ENCODE measurements at places on chromosomes 4 and X.

DNA sequence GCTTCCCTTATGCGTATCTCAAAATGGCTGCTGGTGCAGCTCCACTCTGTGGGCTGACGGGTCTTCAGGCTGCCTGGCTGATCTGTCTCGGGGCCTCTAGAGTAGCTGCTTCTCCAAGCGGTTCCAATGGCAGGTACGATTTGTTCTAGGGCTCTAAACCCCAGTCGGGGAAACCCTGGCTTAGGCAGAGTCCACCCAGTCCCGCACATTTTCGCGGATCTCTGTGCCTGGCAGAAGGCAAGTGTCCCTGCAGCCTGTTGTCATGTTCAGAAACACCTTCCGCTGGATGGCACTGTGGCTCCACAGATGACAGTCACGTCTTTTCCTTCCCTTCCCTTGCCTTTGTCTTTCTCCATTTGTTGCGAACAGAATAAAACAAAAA, 54.4 kb downstream of the NBDY start:
- DNase-seq = no peak

GRCh38 chrX:81202456-81202819, 536 bp downstream of the SH3BGRL start:
- no peak for DNase-seq

DNA sequence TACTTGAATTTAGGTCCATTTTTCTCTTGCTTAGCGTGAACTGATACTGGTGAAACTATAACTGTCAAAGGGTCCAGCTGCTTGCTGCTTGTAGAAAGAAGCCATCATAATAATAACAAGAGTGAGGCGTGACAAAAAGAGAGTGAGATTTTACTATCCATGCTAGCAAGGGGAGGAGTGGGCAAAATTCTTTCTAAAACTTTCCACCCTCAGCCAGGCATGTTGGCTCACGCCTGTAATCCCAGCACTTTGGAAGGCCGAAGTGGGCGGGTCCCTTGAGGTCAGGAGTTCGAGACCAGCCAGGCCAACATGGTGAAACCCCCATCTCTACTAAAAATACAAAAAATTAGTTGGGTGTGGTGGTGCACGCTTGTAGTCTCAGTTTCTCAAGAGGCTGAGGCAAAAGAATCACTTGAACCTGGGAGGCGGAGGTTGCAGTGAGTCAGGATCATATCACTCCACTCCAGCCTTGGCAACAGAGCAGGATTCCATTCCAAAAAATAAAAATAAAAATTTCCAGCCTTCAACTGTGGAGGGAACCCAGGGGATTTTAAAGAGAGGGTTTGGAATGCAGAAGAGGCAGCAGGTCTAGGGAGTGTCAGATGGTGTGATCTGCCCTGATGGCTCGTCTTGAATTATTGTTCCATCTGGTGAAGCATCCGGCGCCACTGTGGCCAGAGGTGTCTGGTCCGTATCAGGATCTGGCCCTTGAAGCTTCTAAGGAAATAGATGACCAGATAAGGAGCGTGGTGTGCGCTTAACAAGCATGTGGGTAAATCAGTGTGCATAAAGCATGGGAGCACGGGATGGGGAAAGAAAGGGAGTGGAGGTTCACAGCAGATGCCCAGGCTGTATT, 51.8 kb downstream of the LRP2BP start:
- DNase-seq = no peak

- no peak for DNase-seq
Measured at GRCh38 chr4:9952415-9952950, 68.8 kb downstream of the SLC2A9 start.

GRCh38 chr4:11496351-11496829, 67.7 kb upstream of the HS3ST1 start:
- DNase-seq = no peak
